NCI-H510A (cell line): ENCODE measurements at places on chromosomes 6 and 20.

DNA sequence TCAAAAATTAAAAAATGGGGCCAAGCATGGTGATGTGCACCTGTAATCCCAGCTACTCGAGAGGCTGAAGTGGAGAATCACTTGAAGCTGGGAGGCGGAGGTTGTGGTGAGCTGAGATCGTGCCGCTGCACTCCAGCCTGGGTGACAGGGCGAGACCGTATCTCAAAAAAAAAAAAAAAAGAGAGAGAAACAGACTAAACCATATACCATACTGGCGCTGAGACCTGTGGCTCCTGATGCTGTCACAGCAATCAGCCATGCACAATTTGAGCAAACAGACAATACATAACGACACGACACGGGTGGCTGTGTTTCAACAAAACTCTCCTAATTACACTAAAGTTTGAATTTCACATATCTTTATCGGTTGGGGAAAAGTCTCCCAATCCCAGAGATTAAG lies 14.9 kb upstream of the CBFA2T2 start:
- no peak for DNase-seq

DNA sequence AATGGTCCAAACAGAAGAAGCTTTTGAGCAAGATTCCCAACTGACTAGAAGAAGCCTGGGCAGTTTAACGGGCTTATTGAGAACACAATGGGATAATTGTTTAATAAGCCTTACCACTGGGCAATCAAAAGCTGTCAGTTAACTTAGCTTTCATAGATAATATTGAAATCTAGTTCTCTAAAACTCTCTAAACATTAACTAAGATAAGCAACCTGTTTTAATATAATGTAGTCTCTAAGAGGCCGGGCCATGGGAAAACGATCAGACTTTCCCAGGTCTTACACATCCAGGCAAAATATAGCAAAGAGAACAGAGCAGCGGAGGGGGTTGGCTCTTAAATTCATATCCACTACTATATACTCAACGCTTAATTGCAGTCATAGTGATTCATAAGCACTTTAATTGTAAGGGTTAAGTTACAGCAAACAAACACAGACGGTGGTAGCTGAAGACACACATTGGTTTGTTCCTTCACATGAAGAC lies 128.0 kb upstream of the FAM83B start:
- DNase-seq = peak; percentile 72

- no peak for DNase-seq
Observed at GRCh38 chr6:153563001-153563400, 431.9 kb upstream of the RGS17 start.

- no peak for DNase-seq
Observed at GRCh38 chr6:170125456-170126300, 165.2 kb downstream of the DLL1 start.

DNA sequence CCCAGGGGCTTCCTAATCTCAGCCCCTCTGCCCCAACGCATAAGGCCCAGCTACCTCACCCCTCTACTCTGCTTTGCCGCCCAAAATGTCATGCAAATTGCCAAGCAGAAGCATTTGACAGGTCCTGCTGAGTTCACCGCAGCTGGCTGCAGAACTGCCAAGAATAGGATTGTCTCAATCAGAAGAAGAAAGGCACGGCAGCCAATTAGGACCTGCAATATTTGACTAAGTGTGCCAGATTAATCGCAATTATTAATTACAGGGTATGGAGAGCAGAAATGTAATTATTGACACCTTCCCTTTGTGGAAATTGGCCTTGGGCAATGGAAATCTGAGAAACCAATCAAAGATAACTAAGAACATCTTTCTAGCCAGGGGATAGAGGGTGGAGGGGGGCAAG lies 318.6 kb downstream of the LRFN2 start:
- no peak for DNase-seq

GRCh38 chr6:99711302-99711701 lies 104.7 kb downstream of the PRDM13 start:
- DNase-seq = no peak

GRCh38 chr6:3540253-3540820 lies 83.5 kb upstream of the SLC22A23 start:
- no peak for DNase-seq

DNA sequence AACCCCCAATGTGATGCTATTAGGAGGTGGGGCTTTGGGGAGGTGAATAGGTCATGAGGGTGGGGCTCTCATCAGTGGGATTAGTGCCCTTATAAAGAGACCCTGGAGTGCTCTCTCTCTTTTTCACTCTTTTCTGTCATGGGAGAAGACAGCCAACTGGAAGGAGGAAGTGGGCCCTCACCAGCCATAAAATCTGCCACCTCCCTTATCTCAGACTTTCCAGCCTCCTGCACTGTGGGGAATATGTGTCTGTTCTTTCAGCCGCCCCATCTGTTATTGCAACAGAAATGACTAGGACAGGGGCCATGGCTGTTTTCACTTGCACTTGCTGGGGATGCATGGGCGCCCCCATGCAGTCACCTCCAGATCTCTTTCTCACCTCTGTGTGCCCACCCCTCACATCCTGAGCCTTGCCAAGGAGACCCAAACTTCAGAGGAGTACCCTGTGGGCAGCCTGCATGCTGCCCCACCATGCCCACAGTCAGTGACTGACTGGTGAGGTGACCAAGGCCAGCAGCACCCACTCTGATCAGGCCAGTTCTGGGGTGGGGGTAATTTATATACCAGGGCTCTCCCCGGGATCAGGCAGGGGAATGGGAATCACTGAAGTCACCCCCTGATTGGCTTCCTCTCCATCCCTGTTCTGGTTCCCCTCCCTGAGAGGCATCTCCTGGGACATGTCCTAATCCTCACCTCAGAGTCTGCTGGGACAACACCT lies 118.4 kb downstream of the ANKRD60 start:
- DNase-seq = no peak

DNA sequence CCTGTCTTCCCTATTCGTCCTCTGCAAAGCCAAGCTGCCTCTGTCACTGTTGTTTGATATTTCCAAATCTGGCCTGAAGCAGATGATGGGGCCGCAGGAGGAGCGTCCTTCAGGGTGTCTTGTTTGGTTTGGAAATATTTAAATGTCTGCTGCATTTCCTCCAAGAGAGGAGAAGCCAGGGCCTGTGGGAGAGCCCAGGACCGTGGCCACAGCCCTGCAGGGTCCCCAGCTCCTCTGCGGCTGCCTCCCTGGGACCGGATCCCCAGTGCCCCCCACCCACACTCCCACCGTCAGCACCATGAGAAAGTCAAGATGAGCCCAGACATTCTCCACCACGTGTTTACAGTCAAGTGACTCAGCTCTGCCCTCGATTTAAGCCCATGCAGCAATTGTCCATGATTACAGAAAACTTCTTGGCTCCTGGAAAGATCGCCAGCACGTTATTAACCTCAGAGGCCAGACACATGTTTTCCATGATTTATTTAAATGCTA lies 18.2 kb downstream of the FOXF2 start:
- DNase-seq = no peak

GRCh38 chr20:43958626-43959025 lies 44.0 kb downstream of the TOX2 start:
- no peak for DNase-seq

DNA sequence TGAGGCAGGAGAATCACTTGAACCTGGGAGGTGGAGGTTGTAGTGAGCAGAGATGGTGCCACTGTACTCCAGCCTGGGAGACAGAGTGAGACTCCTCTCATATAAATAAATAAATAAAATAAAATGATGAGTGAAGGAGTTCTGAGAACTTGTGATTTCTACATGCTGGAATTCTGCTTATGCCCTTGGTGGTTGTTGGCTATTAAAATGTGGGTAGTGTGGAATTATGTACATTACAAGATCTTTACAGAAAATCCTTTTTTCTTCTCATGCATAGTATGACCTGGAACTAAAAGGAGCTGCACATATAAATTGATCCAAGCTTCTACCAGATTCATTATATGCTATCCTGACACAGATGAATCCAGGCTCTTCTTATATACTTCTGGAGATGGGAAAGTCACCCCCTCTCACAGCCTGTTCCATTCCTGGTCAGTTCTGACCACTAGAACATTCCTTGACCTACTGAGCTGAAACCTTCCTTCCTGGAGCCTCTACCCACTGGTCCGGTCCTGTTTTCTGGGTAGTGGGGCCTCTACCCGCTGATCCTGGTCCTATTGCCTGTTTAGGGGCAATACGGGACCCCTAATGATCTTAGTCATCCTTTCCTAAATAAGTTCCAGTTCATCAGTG lies 37.7 kb upstream of the TAF8 start:
- no peak for DNase-seq

GRCh38 chr6:170010665-170011203 lies 259.3 kb downstream of the ERMARD start:
- DNase-seq = no peak
